ENCODE measurements at places on chromosomes 2 and 18.
A peak's percentile ranks its signal among the peaks of the same experiment; 100 is the strongest.

- no peak for DNase-seq
Observed at GRCh38 chr2:96156926-96157648, 11.8 kb upstream of the DUSP2 start.

DNA sequence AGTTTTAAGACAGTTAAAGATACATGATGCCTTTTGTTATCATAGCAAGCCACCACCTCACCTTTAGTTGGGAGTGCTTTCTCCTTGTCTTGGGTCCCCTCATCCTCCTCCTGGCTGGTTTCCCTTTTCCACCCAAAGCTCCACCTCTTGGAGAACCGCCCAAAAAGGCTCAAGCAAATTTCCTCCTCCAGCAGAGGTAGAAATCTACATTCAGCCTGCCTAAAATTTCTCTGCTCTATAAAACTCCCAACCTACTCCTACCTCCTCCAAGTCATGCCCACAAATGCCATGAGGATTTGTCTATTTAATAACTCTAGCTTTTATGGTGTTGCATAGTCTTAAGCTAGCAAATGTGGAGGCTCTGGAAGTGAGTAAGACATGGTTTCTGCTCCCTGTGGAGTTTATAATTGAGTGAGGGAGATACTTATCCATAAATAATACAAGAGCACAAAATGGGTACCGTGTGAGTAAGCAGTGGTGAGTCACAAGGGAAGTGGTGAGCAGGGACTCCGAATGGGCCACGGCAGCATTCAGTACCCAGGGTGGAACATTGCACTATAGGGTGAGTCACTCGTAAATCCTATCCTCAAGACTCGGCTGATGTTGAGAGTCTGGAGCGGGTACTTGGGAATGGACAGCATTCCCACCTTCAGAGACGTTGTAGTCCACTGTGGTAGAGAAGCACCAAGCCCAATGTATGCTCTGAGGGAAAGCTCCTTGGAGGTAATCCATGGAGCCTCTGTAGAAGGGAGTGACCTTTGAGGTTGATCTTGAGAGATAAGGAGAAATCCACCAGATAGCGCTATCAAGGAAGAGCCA lies 146.3 kb downstream of the RTN4 start:
- peak; percentile 35 for DNase-seq

- no peak for DNase-seq
Observed at GRCh38 chr2:37600735-37601134, 70.7 kb downstream of the CDC42EP3 start.

DNA sequence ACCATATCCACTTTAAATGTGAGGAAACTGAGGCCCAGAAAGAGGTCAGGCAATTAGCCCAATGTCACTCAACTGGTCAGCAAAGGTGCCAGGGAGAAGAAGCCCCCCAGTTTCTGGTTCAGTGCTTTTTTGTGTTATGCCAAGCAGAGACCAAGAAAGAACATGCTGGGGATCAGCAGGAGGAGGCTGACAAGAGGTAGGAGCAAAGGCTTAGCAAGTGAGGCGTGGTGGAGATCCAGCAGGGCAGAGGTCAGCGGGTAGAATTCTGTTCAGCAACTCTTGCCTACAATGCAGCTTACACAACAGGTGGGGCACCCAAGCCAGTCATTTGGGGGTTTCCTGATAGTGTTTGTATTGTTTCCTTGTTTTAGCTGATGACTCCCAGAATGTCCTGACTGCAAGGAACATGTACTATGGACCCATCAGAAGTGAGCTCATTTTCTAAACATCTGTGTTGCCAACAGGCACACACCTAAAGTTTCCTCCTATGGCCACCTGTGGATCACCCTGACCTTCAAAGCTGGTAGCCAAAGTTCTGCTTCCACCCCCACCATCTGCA lies 28.2 kb downstream of the LPIN2 start:
- DNase-seq, result no peak

GRCh38 chr2:27013738-27014137 lies 19.0 kb upstream of the TMEM214 start:
- DNase-seq, result no peak

DNA sequence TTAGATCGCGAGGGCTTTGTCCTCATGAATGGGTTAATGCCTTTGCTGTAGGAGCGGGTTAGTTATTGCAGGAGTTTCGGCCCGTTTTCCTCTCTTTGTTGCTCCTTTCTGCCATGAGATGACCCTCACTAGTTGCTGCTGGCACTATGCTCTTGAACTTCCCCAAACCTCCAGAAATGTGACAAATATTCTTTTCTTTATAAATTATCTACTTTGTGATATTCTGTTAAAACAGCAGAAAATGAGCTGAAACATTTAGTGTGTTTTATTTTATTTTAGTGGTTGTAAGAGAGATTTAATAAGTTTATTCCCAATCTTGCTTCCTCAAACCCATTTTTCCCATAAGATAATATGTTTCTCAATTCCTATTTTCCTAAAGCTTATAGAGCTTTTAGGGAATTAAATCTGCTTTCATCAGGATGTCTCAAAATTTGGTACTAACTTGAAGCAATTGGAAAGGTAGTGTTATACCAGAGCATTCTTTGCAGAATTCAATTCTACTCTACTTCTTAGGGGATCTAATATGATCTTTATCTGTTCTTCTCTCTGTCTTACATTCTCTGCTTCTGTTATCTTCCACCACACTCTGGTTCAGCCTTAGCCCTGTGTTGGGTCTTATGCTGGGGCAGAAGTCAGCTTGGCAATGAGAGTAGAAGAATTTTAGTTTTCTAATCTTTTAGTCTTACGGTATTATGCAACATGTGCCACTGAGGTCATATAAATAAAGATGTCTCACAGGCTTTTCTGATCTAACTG lies 23.1 kb downstream of the DDX1 start:
- no peak for DNase-seq

- no peak for DNase-seq
Observed at GRCh38 chr2:75527676-75528075, 33.1 kb downstream of the EVA1A start.

DNA sequence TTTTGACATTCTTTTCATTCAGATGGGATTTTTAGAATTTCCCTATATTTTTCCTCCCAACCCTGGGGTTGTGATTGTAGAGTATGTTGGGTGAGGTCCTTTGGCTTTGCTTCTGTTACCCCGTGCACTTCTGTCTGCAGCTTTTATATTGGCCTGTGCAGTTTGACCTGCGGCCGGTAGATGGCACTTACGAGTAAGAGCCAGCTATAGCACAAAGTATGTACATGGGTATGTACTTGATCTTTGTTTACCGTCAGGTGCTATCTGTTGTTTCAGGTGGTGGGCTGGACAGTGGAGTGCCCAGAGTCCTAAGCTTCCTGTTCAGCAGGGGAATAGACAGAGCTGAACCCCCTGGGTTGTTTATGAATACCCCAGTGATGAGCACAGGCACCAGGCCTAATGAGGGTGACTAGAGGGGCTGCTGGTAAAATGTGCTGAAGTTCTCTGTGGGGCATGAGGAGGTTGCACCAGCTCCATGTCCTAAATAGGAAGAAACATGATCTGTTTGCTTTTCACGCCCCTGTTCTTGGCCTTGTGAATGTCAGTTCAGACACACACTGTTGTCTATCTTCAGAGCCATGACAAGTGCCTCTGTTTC lies 58.9 kb upstream of the THUMPD2 start:
- no peak for DNase-seq

DNA sequence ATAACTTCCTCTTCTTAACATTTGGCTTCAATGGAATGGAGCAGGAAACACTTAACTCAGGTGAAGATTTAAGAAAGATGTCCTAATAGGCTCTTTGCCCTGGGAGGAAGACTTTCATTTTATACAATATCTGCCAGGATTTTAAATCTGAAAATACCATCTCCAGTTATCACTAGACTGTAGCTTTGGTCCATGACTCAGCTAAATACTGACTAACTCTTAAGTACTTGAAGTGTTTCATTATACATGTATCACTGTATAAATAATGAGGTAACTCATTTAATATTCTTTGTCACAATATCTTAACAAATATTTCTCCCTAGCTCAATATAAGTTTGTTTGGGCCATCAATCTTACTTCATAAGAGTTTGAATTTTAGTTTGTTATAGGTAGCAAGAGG lies 34.7 kb downstream of the RBKS start:
- DNase-seq, result no peak

- DNase-seq, result no peak
Observed at GRCh38 chr18:7329016-7329415, 98.1 kb downstream of the LRRC30 start.

DNA sequence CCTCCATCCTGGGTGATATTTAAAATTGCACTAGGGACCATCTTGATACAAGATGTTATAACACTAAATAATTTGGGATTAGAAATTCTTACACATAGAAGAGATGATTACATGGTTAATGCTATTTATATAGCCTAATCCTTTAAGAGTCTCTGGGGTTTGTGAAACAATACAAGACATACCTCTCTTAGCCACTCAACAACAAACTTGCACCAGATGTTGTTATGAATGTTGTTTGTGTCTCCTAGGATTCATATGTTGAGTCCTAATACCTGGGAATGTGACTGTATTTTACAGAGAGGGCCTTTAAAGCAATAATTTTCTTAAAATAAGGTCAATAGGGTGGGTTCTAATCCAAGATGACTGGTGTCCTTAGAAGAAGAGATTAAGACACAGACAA lies 678.3 kb downstream of the NYAP2 start:
- DNase-seq, result no peak

- DNase-seq, result no peak
Observed at GRCh38 chr2:55902971-55903370, 20.6 kb downstream of the EFEMP1 start.

GRCh38 chr2:186919296-186919695 lies 70.3 kb upstream of the ZSWIM2 start:
- DNase-seq, result no peak

- DNase-seq, result no peak
Observed at GRCh38 chr2:133157141-133157540, 411.1 kb downstream of the NCKAP5 start.

DNA sequence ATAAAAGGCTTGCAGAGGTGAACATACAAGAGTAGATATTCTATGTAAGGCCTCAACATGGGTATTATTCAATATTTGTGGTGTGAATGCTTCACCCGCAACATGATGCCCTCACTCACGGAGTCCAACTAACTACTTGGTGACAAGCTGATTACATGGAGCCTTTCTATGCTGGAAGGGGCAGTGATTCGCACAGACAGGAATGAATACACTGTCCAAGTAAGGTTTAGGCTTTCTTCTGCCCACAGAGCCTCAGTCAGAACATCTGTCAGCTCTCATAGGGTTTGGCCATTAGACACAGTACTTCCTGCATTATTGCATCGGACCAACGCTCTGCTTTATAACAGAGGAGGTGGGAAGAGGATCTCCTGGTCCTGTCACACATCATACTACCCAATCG lies 80.3 kb upstream of the SLC35G4 start:
- DNase-seq, result no peak

- DNase-seq, result no peak
Observed at GRCh38 chr2:121902171-121902591, 146.7 kb downstream of the TSN start.

DNA sequence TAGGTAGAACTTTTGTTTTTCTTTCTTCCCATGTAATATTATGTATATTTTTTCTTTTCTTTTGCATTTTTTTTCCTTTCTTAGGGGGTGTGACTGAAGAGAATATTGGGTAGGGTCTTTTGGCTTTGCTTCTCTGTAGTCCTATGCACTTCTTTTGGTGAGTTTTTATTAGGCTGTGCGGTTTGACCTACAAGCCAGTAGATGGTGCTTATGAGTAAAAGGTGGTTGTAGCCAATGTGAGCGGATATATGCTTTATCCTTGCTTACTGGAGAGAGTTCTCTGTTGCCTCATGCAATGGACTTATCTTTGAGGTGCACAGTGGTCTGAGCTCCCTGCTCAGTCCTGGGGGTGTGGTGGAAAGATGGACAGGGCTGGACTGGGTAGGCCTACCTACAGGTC lies 52.7 kb downstream of the DSEL start:
- no peak for DNase-seq

DNA sequence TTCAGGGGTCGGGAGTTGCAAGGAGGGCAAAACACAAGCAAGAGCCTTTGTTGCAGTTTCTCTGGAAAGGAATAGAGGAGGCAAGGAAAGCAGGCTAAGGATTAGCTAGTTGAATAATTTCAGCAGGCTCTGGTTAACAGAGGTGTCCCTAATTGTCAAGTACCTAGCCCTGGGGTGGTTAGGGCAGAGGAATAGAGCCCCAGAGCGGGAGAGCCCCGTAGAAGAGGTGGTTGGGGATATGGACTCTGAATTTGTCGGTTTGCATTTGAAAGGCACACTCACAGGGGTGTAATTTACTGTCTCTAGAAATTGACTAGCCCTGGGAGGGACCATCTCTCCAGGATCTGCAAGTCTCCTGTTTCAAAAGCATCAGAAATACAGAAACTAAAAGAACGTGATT lies 1030.2 kb downstream of the TMEM182 start:
- DNase-seq, result no peak

DNA sequence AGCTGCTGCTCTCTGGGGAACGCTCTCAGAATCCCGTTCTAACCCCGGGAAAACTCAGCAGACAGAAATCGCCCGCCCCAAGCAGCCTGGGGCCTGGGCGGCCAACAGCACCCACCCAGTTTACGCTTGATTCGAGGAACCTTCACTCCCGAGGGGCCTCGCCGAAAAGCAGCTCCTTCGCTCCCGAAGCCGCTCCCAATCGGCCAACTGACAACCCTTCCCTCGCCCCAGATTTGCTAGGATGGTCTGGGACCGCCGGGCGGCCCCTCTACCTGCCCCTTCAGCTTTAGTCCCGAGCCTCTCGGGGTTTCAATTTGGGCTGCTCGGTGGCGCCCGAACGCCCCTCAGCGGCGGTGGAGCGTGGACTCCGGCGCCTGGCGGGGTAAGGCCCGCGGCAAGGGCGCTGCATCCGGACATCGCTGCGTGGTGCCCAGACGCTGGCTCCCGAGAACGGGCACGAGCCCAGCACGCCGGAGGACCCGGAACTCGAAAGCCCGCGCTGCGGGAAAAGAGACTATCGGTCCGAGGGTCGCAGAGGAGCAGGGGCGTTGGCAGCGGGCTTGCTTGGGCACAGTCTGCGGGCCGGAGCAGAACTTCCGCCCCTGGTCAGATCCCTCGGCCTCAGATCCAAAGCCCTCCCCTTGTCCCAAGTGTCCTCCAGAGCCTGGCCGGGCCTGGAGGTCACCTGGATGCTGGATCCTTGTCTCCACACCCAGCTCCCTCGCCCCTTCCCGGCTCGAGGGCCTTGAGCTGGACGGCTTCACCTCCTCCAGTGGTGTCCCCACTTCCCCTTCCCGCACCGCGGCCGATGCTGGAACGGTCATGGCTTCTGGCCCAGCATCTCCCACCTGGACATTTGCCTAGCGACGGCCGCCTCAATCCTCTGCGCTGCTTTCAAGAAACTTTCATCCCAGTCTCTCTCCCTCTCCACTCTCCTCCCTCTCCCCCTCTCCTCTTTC lies 3.0 kb upstream of the OTX1 start:
- DNase-seq, result no peak

- DNase-seq, result no peak
Observed at GRCh38 chr2:14520385-14520945, 112.1 kb upstream of the LRATD1 start.

DNA sequence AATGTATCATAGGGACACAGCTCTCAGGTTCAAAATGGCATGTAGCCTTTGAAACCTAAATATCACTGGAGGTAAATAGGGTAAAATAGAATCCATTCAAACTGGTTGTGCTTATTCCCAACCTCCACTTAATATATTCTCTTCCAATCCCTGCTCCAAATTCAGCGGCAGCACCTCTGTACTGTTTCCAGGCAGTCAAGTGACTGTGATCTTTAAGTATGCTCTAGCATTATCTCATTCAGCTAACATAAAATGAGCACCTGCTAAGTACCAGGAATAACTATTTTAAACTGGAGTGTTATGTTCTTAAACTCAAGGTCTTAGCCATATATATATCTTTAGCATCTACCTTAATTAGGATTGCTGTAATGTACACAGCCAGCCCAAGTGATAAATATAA lies 269.2 kb upstream of the SESTD1 start:
- no peak for DNase-seq

All from stimulated activated CD8-positive, alpha-beta memory T cell treated with anti-CD3 and anti-CD28 coated beads, Interleukin-4, amount 100 ng/mL, for 24 hours (primary cell).